ENCODE measurements at places on chromosomes 11 and 22. TPM values are rescaled to one million over a fixed set of nuclear protein-coding genes. Genes with fewer than 3 reads are reported as not detected.

TRIM29 gene
- 1.8 TPM for polyA plus RNA-seq

TSSC4 gene
- 21.0 TPM for polyA plus RNA-seq

CTSW gene
- 0.26 TPM for polyA plus RNA-seq

APOA1 gene
- 3.5 TPM for polyA plus RNA-seq

GAL gene
- 1.7 TPM for polyA plus RNA-seq

GUCY1A2 gene
- 2.1 TPM for polyA plus RNA-seq

CABP4 gene
- 1.5 TPM for polyA plus RNA-seq

CCDC188 gene
- polyA plus RNA-seq = 0.48 TPM

FAT3 gene
- polyA plus RNA-seq = 0.05 TPM

MMP1 gene
- 1.1 TPM for polyA plus RNA-seq

OR8A1 gene
- not detected for polyA plus RNA-seq

NUDT8 gene
- 37.1 TPM for polyA plus RNA-seq

TCN2 gene
- polyA plus RNA-seq = 38.3 TPM

SMTNL1 gene
- polyA plus RNA-seq = not detected

NLRP6 gene
- 0.43 TPM for polyA plus RNA-seq

MRPL17 gene
- polyA plus RNA-seq = 23.4 TPM

ATL3 gene
- 21.3 TPM for polyA plus RNA-seq

RCOR2 gene
- polyA plus RNA-seq = 0.59 TPM

VPREB1 gene
- not detected for polyA plus RNA-seq

DERL3 gene
- polyA plus RNA-seq = 0.79 TPM

GGTLC2 gene
- not detected for polyA plus RNA-seq

NTM gene
- 1.6 TPM for polyA plus RNA-seq

THY1 gene
- polyA plus RNA-seq = 90.1 TPM

APOA4 gene
- polyA plus RNA-seq = 1.4 TPM

MRGPRX4 gene
- polyA plus RNA-seq = not detected

SCGB1D2 gene
- not detected for polyA plus RNA-seq

APOL5 gene
- not detected for polyA plus RNA-seq

KRTAP5-9 gene
- not detected for polyA plus RNA-seq

RASD2 gene
- polyA plus RNA-seq = 0.26 TPM

C22orf42 gene
- polyA plus RNA-seq = not detected

KIF18A gene
- polyA plus RNA-seq = 0.22 TPM

CDK2AP2 gene
- polyA plus RNA-seq = 64.5 TPM
